ENCODE measurements at places on chromosomes 4 and X.

GRCh38 chrX:8927701-8928100 lies 106.2 kb downstream of the FAM9B start:
- DNase-seq: no peak

GRCh38 chrX:129830494-129830893 lies 13.2 kb downstream of the ZDHHC9 start:
- DNase-seq: no peak

DNA sequence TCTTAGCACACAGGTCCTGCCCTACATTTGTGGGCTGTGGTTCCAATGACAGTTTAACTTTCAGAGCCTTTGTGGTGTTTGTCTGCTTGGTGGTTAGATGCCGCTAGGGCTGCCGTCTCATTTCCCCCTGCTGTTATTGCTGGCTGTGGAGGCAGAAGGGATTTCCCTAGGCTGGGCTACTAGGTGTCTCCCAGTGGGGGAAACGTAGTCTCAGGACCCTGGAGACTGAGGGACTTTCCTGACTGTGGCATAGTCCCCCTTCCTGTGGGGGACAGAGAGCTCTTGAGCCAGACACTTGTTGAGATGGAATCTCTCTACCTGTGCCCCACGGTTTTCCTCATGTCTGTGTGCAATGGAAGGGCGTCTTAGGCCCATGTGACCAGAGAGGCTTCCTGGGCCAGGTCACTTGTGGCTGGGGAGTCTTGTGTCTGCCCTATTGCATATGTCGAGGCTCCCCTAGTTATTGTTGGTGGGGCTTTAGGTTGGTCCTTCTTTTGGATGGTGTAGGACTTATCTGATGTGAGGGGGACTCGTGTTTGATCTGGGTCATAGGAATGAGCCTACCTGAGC lies 68.2 kb downstream of the ARHGAP10 start:
- DNase-seq: peak; percentile 11

- DNase-seq: no peak
These were observed 347.4 kb downstream of the BCOR start for GRCh38 chrX:39750256-39750790.

DNA sequence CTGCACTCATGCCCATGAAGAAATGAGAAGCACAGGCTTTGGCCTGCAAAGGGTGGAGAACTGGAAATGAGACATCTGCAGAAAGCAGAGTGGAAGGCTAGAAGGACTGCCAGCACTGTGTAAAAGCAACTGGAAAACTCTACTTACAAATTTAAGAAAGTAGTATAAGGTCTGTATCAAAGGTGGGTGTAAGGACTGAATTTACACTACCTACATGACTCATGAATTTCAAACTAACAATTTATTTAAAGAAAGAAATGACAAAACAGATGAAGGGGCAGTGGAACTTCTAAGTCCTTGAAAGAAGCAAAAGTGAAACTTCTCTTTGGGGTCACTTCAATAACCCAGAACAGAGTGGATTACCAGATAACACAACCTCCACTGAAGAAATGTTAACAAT lies 71.2 kb downstream of the SLC10A7 start:
- no peak for DNase-seq

GRCh38 chrX:53768865-53769264 lies 82.3 kb upstream of the HUWE1 start:
- DNase-seq: no peak

DNA sequence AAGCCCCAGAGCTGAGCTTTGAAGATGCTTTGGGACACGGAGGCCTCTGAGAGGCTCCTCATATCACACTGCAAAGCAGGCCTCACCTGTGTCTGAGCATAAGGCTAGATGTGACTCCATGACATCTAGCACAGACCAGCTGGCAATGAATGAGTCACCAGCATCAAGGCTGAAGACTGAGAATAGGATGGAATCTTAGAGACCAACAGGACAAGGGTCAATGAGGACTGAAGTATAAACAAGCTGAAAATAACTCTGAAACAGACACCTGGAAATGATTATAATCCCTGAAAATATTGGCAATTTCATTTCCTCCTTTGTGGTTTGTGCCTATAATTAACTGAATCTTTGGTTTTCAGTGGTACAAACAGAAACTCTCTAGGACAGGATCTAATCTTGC lies 87.1 kb upstream of the PRPS1 start:
- no peak for DNase-seq

DNA sequence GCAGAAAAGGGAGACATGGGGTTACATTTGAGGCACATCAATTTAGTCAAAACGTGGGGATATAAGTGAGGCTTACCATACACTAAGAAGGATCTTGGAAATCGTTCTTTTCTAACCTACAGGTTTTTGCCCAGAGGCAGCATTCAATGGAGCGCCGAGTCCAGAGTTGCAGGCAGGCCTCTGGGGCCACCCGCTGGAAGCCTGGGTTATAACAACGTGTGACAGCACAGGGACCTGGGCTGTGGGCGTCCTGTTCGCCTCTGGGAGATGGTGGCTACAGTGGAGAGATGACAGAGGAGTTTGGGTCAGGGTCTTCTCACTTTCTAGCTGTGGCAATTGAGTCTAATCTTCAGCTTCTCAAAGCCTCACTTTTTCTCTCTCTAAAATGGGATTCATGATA lies 53.9 kb downstream of the ENPP6 start:
- peak; percentile 4 for DNase-seq

DNA sequence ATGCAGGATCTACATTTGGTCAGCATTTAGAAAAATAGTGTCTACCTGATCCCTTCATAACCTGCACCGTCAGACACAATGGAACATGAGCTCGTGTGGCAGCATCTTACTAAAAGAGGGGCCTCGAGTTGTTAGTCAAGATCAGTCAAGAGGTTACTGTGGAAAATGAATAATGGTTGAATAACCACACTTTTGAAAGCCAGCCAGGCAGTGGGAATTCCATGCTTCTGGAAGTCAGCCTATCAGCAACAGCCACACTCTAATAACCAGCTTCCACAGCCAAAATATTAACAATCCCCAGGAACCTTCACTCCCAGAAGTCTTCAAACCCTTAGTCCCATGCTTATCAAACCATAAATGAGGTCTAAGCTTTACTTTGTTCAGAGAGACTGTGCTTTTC lies 234.3 kb downstream of the HS3ST1 start:
- no peak for DNase-seq

DNA sequence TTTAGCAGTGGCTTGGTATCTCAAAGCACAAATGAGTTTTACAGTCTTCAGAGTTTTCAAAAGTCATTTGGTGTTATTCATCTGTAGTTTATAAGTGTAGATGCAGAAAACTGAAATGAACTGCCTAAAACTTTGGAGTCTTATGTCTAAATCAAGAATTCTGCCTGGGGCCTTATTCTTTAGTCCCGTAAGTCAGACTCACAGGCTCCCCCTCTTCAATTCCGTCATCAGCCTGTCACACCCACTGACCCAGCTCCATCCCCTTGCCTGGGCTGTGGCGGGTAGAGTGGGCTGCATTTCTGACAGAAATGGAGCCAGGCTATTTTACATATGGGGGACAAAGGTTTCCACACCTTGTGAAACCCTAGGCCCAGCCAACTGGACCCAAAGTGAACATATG lies 44.3 kb downstream of the TSPAN5 start:
- DNase-seq: no peak

DNA sequence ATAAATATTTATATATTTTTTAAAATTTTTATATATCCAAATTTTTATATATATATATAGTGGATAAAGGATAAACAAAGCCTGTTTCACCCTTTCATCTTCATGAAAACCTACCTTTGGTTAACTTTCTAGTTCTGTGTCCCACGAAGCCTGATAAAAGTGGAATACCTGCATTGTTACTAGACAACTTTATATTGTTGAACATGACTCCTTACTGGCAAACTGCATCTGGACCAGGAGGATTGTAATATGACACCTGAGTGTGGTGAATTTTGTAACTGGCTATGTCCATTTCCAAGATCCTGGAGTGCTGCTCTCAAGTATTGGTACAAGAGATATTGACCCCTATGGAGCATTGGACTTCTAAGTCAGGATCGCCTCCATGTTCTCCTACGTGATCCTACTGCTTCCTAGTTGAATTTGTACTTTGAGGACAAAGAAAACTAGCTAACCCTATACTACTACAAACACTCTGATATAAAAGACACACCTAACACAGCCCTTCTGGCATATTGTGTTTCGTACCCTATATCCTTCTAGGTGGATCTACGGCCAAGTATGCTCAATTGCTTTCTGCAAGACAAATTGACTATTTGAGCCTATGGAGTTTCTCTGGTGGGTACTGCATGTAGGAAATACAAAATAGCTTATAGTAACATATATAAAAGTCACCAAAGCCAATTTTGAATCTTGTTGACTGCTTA lies 61.3 kb upstream of the PRRG1 start:
- no peak for DNase-seq

GRCh38 chr4:25457053-25457715 lies 80.1 kb downstream of the ANAPC4 start:
- DNase-seq: no peak

- no peak for DNase-seq
These were observed 14.2 kb downstream of the CPE start for GRCh38 chr4:165393051-165393450.

- DNase-seq: no peak
These were observed 40.8 kb upstream of the NR0B1 start for GRCh38 chrX:30349946-30350345.

Measured in stimulated activated CD4-positive, alpha-beta T cell treated with anti-CD3 and anti-CD28 coated beads, Interleukin-12 subunit alpha, Interleukin-12 subunit beta, amount 100 ng/mL, for 4 hours (primary cell).